Heart left ventricle (tissue), 16 donors: ENCODE measurements at places on chromosomes 5 and 9. TPM values are rescaled to one million over a fixed set of nuclear protein-coding genes. Genes with fewer than 3 reads are reported as not detected.

Gene S1PR3
- total RNA-seq = 29.5 TPM

Gene MRPL41
- total RNA-seq = 183 TPM

- no peak for DNase-seq
Observed at GRCh38 chr9:128026773-128027541, 40.2 kb downstream of the NAIF1 start.

- no peak for DNase-seq
Observed at GRCh38 chr5:43121913-43122484, 1.3 kb downstream of the ZNF131 start.

Gene PRR16
- total RNA-seq = 7.5 TPM

DNA sequence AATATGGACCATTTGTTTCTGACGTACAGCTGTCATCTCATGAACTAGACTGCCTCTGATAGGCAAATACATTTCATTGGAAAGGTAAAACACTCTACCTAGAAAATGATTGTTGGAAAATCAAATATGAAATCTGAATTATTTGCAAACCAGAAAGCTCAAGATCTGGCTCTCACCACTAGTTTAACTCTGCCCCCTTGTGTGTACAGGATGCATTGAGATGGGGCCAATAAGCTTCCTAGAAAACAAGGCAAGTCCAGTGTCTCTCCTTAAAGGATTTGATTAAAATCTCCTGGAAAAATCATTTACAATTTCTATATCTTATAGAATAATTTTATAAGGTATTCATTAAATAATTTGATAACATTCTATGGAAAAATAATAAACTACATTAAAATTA is 311.9 kb upstream of the ANKH start:
- DNase-seq = no peak

- no peak for DNase-seq
Observed at GRCh38 chr9:90857091-90857490, 55.5 kb downstream of the SYK start.

DNA sequence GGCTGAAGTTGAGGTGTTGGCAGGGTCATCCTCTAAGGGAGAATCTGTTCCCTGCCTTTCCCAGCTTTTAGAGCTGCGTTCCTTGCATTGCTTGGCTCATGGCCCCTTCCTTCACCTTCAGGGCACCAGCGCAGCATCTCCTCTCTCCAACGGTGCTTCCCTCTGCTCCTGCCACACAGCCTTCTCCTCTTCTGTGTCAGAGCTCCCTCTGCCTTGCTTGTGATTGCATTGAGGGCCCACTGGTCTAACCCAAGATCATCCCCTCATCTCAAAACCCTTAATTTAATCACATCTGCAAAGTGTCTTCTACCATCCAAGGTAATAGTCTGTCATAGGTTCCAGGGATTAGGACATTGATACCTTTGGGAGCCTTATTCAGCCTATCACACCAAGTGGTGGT is 205.7 kb upstream of the TBCA start:
- DNase-seq = no peak

GRCh38 chr9:110156902-110157301 is 51.1 kb downstream of the C9orf152 start:
- DNase-seq = no peak

DNA sequence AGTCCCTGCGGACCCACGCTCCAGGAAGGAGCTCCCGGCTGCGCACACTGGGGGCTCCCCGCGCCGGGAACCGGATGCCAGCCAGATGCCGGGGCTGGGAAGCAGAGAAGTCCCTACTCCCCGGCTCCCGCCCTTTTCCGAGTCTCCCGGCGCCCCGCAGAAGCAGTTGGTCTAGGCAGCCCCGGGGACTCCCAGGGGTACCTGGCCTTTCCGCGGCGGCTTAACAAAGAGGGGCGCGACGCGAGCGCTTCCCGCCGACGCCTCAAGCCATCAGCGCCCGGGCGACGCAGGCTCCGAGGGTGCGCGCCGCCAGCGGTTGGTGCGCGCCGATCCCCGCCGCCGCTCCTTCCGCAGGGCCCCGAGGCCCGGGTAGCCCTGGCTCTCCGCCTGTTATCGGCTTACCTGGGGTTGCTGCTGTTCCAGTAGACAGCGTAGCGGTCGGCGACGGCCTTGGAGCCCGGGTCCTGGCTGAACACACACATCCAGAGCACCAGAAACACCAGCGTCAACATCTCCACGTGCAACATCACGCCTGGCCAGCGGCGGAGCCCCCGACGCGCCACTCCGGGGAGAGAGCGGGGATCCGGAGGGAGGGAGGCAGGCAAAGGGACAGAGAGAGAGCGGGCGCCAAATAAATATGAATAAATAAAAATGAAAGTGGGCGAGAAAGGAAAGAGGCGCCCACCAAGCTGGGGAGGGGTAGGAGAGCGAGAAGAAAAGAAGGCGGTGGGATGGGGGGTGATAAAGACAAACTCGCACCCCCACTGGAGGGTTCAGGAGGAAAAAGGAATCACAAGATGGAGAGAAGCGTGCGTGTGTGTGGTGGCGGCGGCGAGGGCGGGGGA is 428 bp downstream of the EFNA5 start:
- peak; percentile 37 for DNase-seq

- DNase-seq = peak; percentile 67
Observed at GRCh38 chr5:73215891-73216610, 43.1 kb downstream of the TMEM174 start.

GRCh38 chr5:123665822-123666371 is 153.9 kb downstream of the CSNK1G3 start:
- no peak for DNase-seq

DNA sequence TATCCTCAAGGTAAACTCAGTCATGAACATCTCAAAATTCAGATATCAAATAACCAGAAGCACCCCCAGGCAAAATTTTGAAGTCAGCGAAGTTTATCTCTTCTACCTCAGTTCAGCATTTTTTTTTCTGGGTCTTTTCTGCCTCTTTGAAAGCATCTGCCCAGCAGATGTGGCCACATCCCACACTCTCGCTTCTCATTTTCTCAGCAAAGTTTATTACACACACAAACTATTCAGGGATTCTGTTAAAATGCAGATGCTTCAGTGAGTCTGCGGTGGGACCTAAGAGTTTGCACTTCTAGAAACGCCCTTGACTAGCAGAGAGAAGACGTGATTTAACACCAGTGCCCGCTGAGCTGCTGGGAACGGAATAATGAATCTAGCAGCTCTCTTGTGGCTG is 19.3 kb downstream of the RASEF start:
- no peak for DNase-seq

GRCh38 chr9:33943389-33943788 is 105.3 kb downstream of the UBAP2 start:
- DNase-seq = no peak

- DNase-seq = no peak
Observed at GRCh38 chr9:130266236-130267098, 907 bp downstream of the HMCN2 start.
